ENCODE measurements at places on chromosomes 16 and 17. TPM values are rescaled to one million over a fixed set of nuclear protein-coding genes. Genes with fewer than 3 reads are reported as not detected.

SLC16A6 gene
- 0.42 TPM for total RNA-seq

CAVIN1 gene
- total RNA-seq = 374 TPM

TSPOAP1 gene
- total RNA-seq = 1.5 TPM

KIF2B gene
- total RNA-seq = not detected

CLEC19A gene
- not detected for total RNA-seq

CLEC18A gene
- 0.32 TPM for total RNA-seq

FAM117A gene
- total RNA-seq = 3.9 TPM

HID1 gene
- total RNA-seq = 0.30 TPM

PAFAH1B1 gene
- 109 TPM for total RNA-seq

ZP2 gene
- not detected for total RNA-seq

ZNF764 gene
- 4.8 TPM for total RNA-seq

SEPTIN12 gene
- not detected for total RNA-seq

EMP2 gene
- 2.7 TPM for total RNA-seq

All from smooth muscle cell of the umbilical artery (primary cell).